ENCODE measurements at places on chromosomes 16 and 17. TPM values are rescaled to one million over a fixed set of nuclear protein-coding genes. Genes with fewer than 3 reads are reported as not detected.

NOD2 gene
- total RNA-seq: 16.6 TPM

OR1F1 gene
- not detected for total RNA-seq

KRT13 gene
- not detected for total RNA-seq

DNA sequence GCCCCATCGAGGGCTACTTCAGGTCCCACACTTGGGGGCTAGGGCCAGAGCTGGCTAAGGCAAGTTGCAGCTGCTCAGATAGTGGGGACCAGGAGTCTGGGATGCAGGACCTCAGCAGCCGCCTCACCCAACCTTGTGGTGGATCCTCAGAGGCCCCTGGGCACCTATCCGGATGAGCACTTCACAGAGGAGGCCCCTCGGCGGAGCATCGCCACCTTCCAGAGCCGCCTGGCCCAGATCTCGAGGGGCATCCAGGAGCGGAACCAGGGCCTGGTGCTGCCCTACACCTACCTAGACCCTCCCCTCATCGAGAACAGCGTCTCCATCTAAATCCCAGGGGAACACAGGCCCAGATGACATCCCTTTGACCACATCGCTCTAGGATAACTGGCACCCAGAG, 9.4 kb downstream of the ALOX15B start:
- H3K4me3 ChIP-seq: no peak overlapping the region
- peaks cover 4% of the 10 kb centered on the region for H3K36me3 ChIP-seq
- no peak overlapping the region for H3K27ac ChIP-seq
- peaks cover 2% of the 10 kb centered on the region for H3K4me1 ChIP-seq

DNA sequence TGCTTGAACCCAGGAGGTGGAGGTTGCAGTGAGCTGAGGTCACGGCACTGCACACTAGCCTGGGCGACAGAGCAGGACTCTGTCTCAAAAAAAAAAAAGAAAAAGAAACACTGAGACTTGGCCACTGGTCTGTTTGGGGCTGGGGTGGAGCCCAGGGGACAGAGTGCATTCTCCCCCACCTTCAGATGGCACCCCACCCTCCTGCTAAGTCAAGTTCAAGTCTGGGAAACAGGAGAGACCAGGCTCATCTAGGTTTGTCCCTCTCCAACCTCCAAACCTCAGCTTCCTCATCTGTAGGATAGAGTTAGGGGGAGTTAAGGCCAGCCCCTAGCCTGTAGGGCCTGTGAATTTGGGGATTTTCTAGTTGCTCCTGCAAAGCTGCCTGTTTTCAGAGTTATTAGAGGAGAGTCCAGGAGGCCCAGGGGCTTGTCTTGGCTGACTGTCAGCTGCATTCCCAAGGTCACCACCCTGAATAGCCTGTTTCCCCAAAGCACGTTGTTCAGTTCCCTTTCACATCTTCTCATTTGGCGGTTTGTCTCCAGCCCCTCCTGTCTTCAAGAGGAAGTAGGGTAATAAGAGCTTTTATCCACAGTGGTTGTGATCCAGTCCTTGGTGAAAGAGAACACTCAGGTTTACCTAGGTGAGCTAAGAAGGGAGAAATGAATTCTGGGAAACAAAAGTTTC, 2.2 kb downstream of the MT3 start:
- H3K4me1 ChIP-seq: peaks cover 17% of the 10 kb centered on the region
- no peak overlapping the region for H3K27ac ChIP-seq
- H3K36me3 ChIP-seq: peaks cover 8% of the 10 kb centered on the region
- no peak overlapping the region for H3K4me3 ChIP-seq
- DNase-seq: no peak

GRCh38 chr17:78836420-78837021, 4.1 kb downstream of the USP36 start:
- no peaks in the 10 kb centered on the region for H3K27me3 ChIP-seq
- DNase-seq: no peak
- peaks cover 28% of the 10 kb centered on the region for H3K4me1 ChIP-seq
- peak overlapping the region; percentile 95 for H3K27ac ChIP-seq
- peaks cover 16% of the 10 kb centered on the region for H3K36me3 ChIP-seq

- no peak overlapping the region for H3K4me3 ChIP-seq
- DNase-seq: no peak
- H3K27ac ChIP-seq: no peak overlapping the region
- H3K36me3 ChIP-seq: peaks cover 2% of the 10 kb centered on the region
- H3K4me1 ChIP-seq: peaks cover 4% of the 10 kb centered on the region
- H3K27me3 ChIP-seq: no peaks in the 10 kb centered on the region
These were observed 51.5 kb downstream of the GNAO1 start for GRCh38 chr16:56242740-56243139.

DNA sequence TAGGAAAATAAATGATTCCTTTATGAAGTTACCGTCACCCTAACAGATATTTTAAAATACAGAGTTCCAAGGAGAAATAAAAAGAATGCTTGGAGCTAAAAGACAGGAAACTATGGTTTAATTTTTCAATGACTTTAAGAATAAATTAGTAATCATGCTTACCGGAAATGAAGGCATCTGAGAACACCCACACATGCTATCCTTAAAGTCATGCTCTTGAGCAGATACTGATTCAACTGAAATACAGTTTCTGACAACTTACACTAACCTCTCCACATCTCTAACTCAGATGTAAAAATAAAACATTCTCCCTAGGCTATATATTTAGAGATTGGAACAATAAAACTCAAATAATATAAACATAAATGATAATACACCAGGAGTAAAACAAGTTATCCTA, 7.8 kb downstream of the PSMD12 start:
- peaks cover 36% of the 10 kb centered on the region for H3K4me1 ChIP-seq
- no peak for DNase-seq
- no peaks in the 10 kb centered on the region for H3K27me3 ChIP-seq

DNA sequence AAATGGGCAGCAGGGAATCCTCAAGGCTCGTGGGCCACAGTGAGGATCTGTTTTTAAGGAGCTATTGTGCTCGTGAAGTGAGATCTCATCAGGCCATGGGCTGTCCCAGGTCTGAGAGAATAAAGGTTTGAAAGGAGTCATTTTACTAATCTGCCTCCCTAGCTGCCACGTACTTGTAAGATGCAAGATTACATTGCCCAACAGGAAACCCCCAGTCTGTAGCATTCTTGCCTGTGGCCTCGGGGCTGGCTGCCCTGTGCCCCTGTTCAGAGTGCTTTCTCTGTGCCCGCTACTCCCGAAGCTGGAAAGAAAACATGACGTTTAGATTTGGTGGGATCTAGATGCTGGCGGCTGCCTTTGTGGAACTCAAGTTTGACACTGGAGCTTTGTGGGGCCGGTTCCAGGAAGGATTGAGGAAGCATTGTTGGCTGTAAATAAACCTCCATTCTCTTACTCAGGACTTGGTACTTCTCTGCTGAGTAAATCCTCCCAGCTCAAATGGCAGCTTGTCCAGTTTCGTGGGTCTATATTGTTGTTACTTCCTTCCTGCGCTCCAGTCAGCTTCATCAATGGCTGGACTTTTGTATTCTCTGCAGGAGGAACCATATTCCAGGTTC, 21.2 kb downstream of the SAP30BP start:
- no peak for DNase-seq
- H3K36me3 ChIP-seq: peaks cover 2% of the 10 kb centered on the region
- peak overlapping the region; percentile 63 for H3K27ac ChIP-seq
- peak overlapping the region; percentile 61 for H3K4me3 ChIP-seq
- H3K27me3 ChIP-seq: no peaks in the 10 kb centered on the region

DNA sequence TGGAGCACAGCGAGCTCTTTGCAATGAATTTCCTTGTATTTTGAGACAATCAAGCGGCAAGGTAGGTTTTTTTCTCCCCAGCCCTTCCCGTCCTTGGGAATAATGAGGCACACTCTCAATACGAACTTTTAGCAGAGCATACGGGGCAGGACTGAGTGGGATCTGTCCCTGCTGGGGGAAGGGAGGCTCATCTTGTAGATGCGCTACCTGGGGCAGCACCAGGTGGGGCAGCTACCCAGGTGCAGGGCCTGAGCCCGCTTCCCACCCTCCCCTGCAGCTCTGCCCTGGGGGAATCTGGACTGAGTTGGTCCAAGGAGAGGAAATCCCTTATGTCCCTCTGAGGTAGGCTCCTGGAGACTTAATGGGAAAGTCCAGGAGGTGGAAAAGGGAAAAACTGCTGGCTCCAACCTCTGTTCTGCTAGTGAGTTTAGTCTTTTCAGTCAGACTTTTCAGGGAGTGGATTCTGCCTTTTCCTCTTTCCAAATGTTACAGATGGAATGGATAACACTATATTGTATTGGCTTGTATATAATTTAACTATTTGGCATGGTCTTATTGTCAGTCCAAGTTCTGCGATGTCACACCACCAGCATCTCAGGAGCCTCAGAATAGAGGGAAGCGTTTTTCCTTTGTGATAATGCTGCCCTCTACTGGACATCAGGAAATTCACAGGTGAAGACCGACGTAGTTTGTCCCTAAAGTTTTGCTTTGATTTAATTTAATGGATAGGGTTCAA, 9.6 kb upstream of the CES1 start:
- peaks cover 9% of the 10 kb centered on the region for H3K4me1 ChIP-seq
- H3K4me3 ChIP-seq: no peak overlapping the region
- no peak for DNase-seq
- peaks cover 3% of the 10 kb centered on the region for H3K36me3 ChIP-seq
- peaks cover 55% of the 10 kb centered on the region for H3K27me3 ChIP-seq
- H3K27ac ChIP-seq: no peak overlapping the region

- H3K27ac ChIP-seq: no peak overlapping the region
- no peak overlapping the region for H3K4me3 ChIP-seq
- H3K4me1 ChIP-seq: peaks cover 5% of the 10 kb centered on the region
- H3K27me3 ChIP-seq: no peaks in the 10 kb centered on the region
- H3K36me3 ChIP-seq: no peaks in the 10 kb centered on the region
These were observed 3.5 kb upstream of the MRPL38 start for GRCh38 chr17:75908201-75908600.

DNA sequence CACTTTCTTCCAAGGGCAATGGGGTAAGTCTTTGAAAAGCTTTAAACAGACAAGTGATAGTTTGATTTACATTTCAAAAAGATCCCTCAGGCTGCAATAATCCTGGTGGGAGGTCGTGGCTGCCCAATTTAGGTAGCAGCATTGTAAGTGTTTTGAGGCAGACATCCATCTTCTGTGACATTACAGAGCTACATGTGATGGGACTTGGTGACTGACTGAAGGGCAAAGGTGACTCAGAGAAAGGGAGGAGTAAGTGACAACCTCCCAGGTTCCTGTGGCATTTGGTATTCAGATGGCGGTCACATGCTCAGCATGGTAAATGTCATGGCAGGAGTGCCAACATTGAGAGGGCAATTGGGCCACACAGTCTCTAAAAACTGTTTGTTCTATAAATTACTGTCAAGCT, 26.5 kb downstream of the STAT3 start:
- H3K36me3 ChIP-seq: peaks cover 2% of the 10 kb centered on the region
- H3K27ac ChIP-seq: peak overlapping the region; percentile 82
- no peaks in the 10 kb centered on the region for H3K27me3 ChIP-seq
- no peak overlapping the region for H3K4me3 ChIP-seq

DNA sequence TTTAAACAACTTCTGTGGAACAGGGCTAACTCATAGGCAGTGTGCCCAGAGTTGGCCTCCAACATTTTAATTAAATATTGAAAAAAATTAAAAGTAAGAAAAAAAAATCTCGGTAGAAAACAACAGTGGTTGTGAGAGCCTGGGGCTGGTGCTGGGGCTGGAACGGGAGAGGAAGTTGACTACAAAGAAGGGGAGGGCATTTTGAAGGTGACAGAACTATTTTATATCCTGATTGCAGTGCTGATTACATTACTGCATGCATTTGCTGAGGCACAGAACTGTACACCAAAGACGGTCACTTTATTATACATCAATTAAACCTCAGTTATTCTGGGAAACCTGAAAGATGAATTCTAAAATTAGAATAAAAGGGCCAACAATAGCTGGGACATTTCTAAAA, 142.5 kb downstream of the PARN start:
- peaks cover 21% of the 10 kb centered on the region for H3K4me1 ChIP-seq
- peak overlapping the region; percentile 54 for H3K27ac ChIP-seq
- H3K36me3 ChIP-seq: peaks cover 2% of the 10 kb centered on the region
- H3K4me3 ChIP-seq: no peak overlapping the region
- no peak for DNase-seq
- no peaks in the 10 kb centered on the region for H3K27me3 ChIP-seq

- peaks cover 13% of the 10 kb centered on the region for H3K36me3 ChIP-seq
- no peak overlapping the region for H3K4me3 ChIP-seq
- no peak overlapping the region for H3K27ac ChIP-seq
- H3K4me1 ChIP-seq: peaks cover 4% of the 10 kb centered on the region
- no peak for DNase-seq
These were observed 16.0 kb upstream of the ITGB4 start for GRCh38 chr17:75704963-75705875.

DNA sequence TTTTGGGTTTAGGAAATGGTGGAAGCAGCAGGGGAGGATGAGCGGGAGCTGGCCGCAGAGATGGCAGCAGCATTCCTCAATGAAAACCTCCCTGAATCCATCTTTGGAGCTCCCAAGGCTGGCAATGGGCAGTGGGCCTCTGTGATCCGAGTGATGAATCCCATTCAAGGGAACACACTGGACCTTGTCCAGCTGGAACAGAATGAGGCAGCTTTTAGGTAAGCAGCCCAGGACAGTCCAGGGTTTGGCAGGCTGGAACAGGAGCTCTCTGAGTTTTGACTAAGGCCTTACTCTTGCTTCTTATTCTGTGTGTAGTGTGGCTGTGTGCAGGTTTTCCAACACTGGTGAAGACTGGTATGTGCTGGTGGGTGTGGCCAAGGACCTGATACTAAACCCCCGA, 41.4 kb downstream of the SF3B3 start:
- no peaks in the 10 kb centered on the region for H3K27me3 ChIP-seq
- no peaks in the 10 kb centered on the region for H3K4me1 ChIP-seq
- H3K27ac ChIP-seq: peak overlapping the region; percentile 19

DNA sequence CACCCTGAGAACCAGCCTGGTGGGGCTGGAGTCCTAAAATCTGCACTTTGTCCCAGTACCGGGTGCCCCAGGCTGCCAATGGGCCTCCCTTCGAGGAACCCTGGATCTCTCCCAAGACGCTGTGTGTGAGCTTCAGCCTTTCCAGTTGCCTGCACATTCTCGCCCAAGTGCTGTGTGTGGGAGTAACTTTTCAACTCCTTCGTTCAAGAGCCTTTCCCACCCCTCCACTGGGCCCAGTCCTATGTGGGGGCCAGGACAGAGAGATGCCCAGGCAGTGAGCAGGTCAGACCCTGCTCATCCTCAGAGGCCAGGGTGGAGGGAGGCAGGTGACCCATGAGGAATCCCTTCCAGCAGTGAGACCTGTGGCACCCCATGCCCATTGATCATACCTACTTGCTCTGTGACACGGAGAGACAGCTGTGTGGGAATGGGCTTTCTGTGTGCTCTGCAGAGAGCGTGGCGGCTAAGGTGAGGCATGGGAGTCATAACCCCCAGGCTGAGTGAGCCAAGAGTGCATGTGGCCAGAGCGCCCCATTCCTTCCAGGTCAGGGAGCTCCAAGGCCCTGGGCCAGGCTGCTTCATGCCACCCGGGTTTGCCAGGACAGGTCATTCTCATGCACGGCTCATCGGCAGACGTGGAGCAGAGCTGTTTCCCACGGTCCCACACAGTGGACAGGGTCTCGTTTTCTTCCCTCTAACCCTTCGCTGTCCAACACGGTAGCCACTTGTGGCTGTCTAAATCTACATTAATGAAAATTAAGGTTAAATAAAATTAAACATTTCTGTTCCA, 154.4 kb downstream of the CLEC16A start:
- peak overlapping the region; percentile 67 for H3K27ac ChIP-seq
- H3K4me3 ChIP-seq: no peak overlapping the region
- DNase-seq: no peak
- peaks cover 34% of the 10 kb centered on the region for H3K4me1 ChIP-seq

GRCh38 chr17:67648032-67648905, 69.5 kb upstream of the NOL11 start:
- H3K4me3 ChIP-seq: no peak overlapping the region
- no peaks in the 10 kb centered on the region for H3K27me3 ChIP-seq
- peak overlapping the region; percentile 43 for H3K27ac ChIP-seq
- DNase-seq: no peak
- H3K4me1 ChIP-seq: peaks cover 5% of the 10 kb centered on the region
- H3K36me3 ChIP-seq: no peaks in the 10 kb centered on the region

- peaks cover 18% of the 10 kb centered on the region for H3K4me1 ChIP-seq
- peak within 1 kb of the TSS; percentile 79 for H3K27ac ChIP-seq
- no peaks in the 10 kb centered on the region for H3K27me3 ChIP-seq
- DNase-seq: peak; percentile 67
- peak within 1 kb of the TSS; percentile 99 for H3K4me3 ChIP-seq
These were observed at the start of gene NME3 for GRCh38 chr16:1771188-1771863. Gene NME3, minus strand, starts transcription at chr16:1771543. Its CDS starts 9 bp downstream, at chr16:1771534.
